ENCODE measurements at places on chromosomes 6 and 20.

DNA sequence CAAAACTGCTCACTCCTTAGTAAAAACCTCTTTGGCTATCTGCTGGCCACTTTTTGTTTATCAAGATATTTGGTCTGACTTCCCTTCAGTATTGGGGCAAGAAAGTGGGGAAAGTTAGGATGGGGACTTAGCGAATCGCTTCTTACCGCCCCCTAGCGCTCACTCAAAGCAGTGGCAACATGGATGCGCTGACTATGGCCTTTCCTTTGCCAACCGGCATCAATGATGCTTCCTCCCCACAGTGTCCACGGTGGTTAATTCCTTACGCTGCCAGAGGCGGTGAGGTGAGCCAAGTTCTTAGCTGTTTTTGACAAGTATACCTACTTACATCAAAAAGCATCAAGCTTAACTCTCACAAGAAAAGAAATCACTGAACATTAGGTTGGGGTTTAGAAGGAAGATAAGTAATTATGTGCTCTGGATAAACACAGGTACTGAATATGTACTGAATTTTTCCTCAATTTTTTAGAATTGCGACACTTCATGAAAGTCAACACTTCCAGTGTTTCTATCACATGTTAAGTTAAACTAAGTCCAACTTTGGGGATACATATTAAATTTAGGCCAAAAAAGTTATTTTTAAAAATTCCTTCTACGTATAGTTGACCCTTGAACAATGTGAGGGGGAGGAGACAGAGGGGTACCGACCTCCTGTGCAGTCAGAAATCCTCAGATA is 86.7 kb downstream of the GMDS start:
- DNase-seq, result no peak

GRCh38 chr6:53026526-53026925 is 31.4 kb upstream of the GSTA4 start:
- no peak for DNase-seq

- no peak for DNase-seq
Measured at GRCh38 chr6:93398723-93399122, 20.6 kb downstream of the EPHA7 start.

DNA sequence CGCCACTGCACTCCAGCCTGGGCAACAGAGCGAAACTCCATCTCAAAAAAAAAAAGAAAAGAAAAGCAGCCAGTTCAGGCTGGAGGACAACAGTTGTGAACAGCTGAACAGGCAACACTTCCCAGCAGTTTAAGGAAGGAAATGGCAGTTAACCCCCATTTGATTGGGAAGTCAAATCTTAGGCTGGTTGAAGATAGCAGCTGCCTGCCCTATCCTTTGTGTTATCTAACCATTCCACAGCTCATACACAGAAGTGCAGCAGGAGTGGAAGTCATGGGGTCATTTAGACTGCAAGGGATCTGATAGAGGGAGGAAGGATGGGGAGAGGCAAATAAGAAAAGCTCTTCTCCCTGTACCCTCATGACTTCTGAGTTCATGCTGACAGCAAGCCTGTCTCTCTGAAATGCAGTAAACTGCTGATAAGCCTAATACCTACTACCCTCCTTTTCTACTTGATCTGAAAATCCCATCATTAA is 35.3 kb downstream of the KCTD20 start:
- no peak for DNase-seq

GRCh38 chr6:122717350-122717749 is 62.2 kb upstream of the FABP7 start:
- DNase-seq, result no peak

- DNase-seq, result no peak
Measured at GRCh38 chr20:43570496-43570895, 11.7 kb downstream of the SGK2 start.

DNA sequence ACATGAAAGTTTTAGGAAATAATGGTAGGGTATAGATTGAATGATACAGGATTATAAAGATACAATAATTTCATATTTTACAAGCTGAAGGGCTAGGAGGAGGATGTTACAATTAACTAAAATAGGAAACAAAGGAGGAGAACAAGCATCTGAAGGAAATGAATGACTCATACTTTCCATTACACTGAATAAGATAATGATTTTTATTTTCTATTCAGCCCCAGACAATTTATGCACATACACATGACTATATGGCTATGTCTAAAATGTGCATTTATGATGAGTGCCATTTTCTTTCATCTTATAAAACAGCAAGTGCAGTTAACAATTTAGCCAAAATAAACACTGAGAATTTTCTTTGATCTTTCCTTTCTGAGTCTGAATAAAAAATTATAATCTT is 994.6 kb upstream of the ADGRB3 start:
- no peak for DNase-seq

GRCh38 chr6:21873562-21873961 is 280.0 kb downstream of the SOX4 start:
- DNase-seq, result no peak

GRCh38 chr6:154197196-154197860 is 158.3 kb downstream of the OPRM1 start:
- DNase-seq, result no peak

GRCh38 chr20:9608639-9609340 is 94.4 kb downstream of the LAMP5 start:
- no peak for DNase-seq
